NCI-H2107 (cell line): ENCODE measurements at places on chromosomes 5 and 9.

- no peak for DNase-seq
Measured at GRCh38 chr5:157273131-157273556, 7.2 kb downstream of the CYFIP2 start.

DNA sequence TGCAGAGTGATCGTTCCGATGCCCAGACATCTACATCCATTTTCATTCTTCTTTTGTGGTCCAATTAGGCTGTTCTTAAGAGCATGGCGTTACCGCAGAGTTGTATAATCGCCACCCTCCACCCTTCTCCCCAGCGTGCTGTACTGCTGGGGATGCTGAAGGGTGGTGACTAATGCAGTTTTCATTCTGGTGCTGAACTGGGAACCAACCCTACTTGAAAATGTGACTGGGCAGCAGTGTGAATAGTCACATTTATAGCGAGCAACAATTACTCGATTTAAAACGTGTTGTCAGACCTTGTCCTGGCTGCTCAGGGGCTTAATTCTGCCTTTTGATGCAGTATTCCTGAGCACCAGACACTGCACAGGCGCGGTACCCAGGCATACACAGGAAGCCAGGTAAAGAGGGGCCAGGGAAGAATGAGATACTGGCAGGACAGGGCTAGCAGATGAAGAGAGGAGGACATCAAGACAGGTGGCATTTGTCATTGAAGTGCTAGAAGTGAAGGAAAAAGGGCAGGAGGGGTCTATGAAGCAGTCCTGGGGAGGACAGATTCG lies 719 bp upstream of the ISCA1 start:
- peak; percentile 51 for DNase-seq

GRCh38 chr5:103375350-103375749 lies 116.8 kb downstream of the MACIR start:
- peak; percentile 15 for DNase-seq

DNA sequence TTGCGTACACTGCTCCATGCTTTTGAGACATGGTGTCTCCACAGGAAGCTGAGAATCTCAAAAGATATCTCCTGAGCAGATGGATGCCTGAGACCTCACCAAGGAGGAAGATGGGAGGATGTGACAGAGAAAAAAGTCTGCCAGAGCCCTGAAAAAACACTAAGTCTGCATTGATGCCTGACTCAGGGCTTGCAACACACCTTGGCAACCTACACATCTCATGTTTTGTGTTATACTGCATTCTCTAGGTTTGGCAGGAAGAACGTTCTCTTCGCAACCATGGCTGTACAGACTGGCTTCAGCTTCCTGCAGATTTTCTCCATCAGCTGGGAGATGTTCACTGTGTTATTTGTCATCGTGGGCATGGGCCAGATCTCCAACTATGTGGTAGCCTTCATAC lies 19.2 kb downstream of the SLC22A4 start:
- DNase-seq: no peak

GRCh38 chr5:172162323-172162986 lies 25.6 kb downstream of the STK10 start:
- no peak for DNase-seq

DNA sequence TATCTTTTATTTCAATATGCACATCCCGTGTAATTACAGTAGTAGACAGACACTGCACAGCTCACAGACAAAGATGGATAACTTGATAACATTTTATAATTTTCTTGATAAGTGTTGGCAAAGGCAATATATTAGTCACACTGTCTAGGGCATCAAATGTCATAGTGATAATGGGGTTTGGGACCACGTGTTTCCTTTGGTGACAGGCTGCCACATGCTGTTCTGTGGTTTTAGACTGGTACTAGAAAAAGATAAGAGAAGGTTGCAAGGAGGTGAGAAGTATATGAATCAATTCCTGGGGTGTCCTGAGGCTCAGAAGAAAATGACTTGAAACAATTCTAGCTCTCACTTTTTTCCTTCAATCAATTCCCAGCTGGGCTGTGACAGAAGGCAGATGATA lies 258.8 kb upstream of the CHD1 start:
- no peak for DNase-seq

GRCh38 chr9:38141746-38142591 lies 72.9 kb upstream of the SHB start:
- no peak for DNase-seq

DNA sequence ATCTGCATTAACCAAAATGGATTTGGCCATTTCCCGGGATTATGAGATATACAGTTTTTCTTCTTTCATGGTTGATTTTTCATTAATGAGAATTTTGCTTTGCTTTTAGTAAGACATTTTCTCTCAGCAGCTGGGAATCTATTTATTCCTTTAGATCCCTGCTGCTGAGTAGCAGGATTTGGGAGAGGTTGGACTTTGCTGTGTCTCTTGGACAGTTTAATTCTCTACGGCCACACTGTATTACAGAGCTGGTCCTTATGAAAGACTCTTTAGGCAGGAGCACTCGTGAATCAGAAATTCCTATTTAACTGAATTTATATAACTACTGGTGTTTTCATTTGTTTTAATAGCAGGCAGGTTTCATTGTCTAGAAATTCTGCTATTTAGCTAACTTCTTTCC lies 1.6 kb downstream of the UNC13B start:
- DNase-seq: no peak

DNA sequence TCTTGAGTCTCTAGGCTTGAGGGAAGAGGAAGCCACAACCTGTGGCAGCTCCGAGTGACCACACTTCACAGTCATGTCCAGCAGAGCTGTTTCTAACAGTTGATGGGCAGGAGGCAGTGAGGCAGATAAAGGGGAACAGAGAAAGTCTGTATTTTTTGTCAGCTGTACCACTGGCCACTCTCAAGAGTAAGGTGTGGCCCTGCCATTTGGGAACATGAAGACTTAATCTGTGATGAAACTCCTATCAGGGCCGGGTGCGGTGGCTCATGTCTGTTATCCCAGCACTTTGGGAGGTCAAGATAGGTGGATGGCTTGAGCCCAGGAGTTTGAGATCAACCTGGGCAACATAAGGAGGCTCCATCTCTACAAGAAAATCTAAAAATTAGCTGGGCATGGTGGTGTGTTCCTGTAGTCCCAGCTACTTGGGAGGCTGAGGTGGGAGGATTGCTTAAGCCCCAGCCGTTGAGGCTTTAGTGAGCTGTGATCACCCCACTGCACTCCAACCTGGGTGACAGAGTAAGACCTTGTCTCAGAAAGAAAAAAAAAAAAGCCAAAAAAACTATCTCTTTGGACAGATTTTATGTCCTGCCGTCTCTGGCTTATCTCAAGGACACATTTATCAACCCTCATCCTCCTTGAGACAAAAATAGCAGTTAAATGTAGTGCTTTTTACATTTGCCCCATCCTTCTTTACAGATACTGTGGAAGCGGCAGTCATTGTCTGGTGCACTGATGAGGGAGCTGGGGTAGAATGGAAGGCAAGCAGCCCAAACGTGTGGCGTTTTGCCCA lies 11.9 kb upstream of the COL15A1 start:
- DNase-seq: no peak

DNA sequence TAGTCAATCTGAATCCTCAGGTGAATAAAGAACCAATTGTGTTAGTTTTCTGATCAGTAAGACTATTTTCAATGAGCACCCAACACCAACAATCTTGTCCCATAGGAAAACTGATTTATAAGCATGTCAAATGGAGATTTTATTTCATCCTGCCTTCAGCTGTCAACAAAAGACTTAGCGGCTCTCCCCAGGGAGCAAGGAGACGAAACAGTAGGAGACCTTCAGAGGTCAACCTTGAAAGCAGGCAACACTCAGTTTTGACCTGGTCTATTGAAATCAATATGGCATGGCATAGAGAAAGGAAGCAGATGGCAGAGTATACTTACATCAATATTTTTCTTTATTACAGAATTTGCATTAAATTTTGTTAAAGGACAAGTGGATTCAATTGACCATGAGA lies 34.1 kb downstream of the ZNF622 start:
- DNase-seq: no peak

GRCh38 chr5:39774605-39775004 lies 349.8 kb upstream of the DAB2 start:
- DNase-seq: no peak

- no peak for DNase-seq
Measured at GRCh38 chr9:113139953-113140352, 10.9 kb upstream of the SLC31A2 start.

GRCh38 chr5:123227216-123227615 lies 138.2 kb downstream of the PRDM6 start:
- no peak for DNase-seq

- no peak for DNase-seq
Measured at GRCh38 chr5:172049226-172049796, 42.9 kb upstream of the FBXW11 start.

DNA sequence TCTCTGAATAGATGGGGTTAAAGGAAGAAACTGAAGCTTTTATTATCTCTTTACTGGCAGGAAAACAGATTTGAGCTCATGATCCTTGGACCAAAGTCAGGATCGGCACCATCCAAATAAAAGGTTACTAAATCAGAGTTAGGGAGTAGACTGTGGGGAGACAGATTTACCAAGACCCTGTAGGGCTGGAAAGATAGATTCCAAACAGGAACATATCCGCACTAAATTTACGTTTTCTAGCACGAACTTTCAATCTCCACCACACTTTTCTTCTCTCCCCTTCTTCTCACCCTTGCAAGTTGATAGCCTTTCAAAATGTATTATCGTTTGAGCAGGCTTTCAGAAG lies 120.0 kb upstream of the HMHB1 start:
- no peak for DNase-seq

DNA sequence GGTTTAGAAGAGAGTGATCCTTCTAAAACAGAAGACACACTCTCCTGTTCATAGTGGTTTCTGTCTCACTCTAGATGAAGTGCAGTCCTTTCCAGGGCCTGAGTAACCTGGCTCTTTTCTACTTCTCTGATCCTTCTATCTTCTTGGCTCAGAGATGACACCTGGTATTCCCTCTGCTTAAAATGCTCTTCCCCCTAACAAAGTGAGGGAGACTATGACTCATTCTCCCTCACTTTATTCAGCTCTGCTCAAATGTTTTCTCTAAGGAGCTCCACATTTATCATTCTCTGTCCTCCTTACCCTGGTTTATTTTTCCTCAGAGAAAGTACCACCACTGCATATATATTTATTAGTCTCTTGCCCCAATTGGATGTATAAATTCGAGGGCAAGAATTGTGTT lies 24.6 kb downstream of the TUT7 start:
- no peak for DNase-seq

- no peak for DNase-seq
Measured at GRCh38 chr5:2311851-2312250, 429.1 kb upstream of the IRX4 start.

DNA sequence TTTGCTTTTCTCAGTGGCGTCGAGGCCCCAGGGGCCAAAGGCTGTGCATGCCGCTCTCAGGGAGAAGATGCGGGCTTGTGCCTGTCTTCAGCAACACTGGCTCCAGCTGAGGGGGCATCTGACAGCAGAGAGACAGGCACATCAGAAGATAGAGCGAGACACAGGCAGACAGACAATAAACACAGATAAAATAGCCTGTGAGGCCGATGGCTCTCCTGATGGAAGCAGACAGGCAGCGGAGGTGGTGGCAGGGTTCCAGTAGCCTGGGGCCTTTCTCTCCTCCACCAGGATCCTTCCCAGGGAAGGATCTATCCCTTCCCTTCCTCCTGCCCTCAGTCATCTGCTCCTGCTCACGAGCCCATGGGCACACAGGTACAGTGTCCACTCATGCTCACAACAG lies 16.6 kb upstream of the UNC5A start:
- DNase-seq: no peak

DNA sequence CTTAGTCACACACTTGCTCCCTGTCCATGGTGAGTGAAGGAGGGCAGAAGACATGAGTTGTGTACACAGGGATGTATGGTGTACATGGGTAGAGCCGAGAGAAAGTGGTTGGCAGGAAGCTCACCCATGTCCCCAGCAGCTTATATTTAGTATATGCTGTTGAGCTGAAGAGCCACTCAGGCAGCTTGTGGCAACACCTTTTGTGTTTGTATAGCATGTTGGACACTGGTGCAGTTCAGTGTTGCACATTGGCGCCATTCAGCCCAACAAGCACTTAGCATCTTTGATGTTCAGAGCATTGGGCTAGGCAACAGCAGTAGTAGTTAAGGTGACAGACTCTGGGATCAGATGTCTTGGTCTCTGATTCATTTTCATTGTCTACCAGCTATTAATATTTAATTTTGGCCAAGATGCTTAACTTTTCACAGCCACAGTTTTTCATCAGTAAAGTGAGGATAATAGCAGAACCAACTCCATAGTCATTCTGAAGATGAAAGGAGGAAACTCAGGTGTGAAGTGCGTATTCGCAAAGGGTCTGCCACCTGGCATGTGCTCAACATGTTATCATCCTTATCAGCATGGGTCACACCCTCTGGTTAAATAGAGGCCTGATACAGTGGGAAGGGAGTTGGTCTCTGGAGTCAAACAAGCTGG lies 184.8 kb downstream of the NR3C1 start:
- DNase-seq: no peak

DNA sequence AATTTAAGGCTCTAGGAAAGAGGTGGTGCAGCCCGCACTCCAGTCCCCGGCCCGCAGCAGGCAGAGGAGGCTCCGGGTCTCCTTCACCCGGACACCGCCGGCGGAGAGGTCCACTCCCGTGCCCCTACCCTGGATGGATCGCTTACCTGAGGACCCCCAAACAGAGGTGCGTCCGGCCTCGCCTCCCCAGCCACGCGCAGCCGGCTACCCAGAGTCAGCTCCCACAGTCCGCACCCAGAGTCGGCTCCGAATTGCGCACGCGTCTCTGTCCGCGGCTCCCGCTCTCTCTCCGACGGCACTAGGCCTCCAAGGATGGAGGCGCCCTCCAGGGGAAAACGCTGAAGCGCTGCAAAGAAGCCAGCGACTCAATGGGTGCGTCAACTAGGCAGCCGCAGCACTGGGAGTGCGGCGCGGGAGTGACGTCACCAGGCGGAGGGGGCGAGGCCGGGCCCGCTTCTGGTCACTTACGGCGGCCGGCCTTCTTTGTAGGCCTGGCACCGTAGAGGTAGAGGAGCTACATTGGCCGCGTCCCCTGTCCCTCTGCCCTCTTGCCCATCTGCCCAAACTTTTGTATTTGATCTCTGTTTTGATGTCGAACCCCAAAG lies at the start of gene ELP1:
Gene ELP1, minus strand, starts transcription at position 407 of the 605 bp plus-strand sequence. CDS start 2,978 bp downstream, outside the sequence.
- peak; percentile 78 for DNase-seq

- DNase-seq: no peak
Measured at GRCh38 chr9:116549786-116550660, 137.1 kb upstream of the TRIM32 start.

- DNase-seq: no peak
Measured at GRCh38 chr9:136567651-136568287, 21.9 kb upstream of the NOTCH1 start.

- no peak for DNase-seq
Measured at GRCh38 chr9:120925535-120926396, 830 bp downstream of the TRAF1 start.

DNA sequence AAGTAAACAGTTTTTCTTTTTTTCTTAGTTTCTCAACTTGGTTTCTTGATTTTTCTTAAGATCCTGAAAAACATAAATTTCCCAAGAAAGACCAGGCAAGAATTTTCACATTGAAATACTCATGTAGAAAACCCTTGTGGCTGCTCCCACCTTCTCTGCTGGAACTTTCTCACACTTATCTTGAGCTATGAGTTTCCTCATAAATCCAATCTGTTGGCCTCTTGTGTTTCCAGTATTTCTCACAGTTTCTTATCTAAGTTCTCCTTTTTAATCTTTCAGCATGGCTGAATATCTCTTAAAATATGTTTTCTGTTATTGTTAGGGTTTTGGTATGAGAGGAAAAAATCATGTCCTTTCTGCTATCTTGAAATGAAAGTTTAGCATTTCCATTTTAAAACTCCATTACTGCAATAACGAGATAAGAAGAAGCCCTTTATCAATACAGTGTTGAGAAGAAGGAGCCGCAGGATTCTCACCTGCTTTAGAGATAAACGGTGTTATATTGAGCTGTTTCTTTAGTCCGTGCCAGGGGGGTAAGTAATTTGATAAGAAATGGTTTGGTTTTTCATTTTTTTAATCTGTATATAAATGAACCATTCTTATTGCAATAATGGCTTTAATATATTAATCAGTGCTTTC lies 89.3 kb downstream of the ALDH1A1 start:
- no peak for DNase-seq
